ENCODE measurements at places on chromosomes 3 and 15. TPM values are rescaled to one million over a fixed set of nuclear protein-coding genes. Genes with fewer than 3 reads are reported as not detected.

GHSR gene
- not detected for total RNA-seq

EFCC1 gene
- total RNA-seq = not detected

TM4SF18 gene
- under 0.01 TPM for total RNA-seq

SLC38A3 gene
- 0.36 TPM for total RNA-seq

SLC2A2 gene
- total RNA-seq = not detected

SCG5 gene
- 8.3 TPM for total RNA-seq

XXYLT1 gene
- 13.1 TPM for total RNA-seq

SI gene
- total RNA-seq = not detected

SLC28A1 gene
- total RNA-seq = not detected

CCR9 gene
- not detected for total RNA-seq

NR2E3 gene
- under 0.01 TPM for total RNA-seq

FHIT gene
- total RNA-seq = not detected

CLCN2 gene
- 1.9 TPM for total RNA-seq

BHLHE40 gene
- 22.8 TPM for total RNA-seq

AP3B2 gene
- total RNA-seq = not detected

NR1D2 gene
- 41.0 TPM for total RNA-seq

NMB gene
- 1.3 TPM for total RNA-seq

IGDCC3 gene
- under 0.01 TPM for total RNA-seq

GUCA1C gene
- not detected for total RNA-seq

DLEC1 gene
- total RNA-seq = not detected

SAMD7 gene
- total RNA-seq = not detected

CNTN3 gene
- total RNA-seq = 3.6 TPM

ZNF80 gene
- not detected for total RNA-seq

FBXW12 gene
- total RNA-seq = not detected

UTS2B gene
- total RNA-seq = 0.72 TPM

GOLGA8J gene
- total RNA-seq = not detected

APOD gene
- not detected for total RNA-seq

GBE1 gene
- 90.3 TPM for total RNA-seq

CYP1A1 gene
- total RNA-seq = under 0.01 TPM

TTLL13 gene
- not detected for total RNA-seq

CADM2 gene
- total RNA-seq = not detected

CD96 gene
- 0.28 TPM for total RNA-seq

VWA5B2 gene
- not detected for total RNA-seq

TF gene
- not detected for total RNA-seq

GLDN gene
- under 0.01 TPM for total RNA-seq

DUOX1 gene
- total RNA-seq = not detected

SMAD6 gene
- 4.8 TPM for total RNA-seq

PRSS50 gene
- total RNA-seq = not detected

THSD4 gene
- total RNA-seq = 31.1 TPM

GATA2 gene
- 2.2 TPM for total RNA-seq

DNAH1 gene
- total RNA-seq = 2.0 TPM

ATG7 gene
- 51.4 TPM for total RNA-seq

IQCF5 gene
- not detected for total RNA-seq

CATSPER2 gene
- total RNA-seq = 11.3 TPM

IP6K1 gene
- 28.7 TPM for total RNA-seq

ECT2 gene
- 37.8 TPM for total RNA-seq

CHL1 gene
- total RNA-seq = 1.6 TPM

CASR gene
- total RNA-seq = not detected

STAB1 gene
- total RNA-seq = not detected

EXOG gene
- total RNA-seq = 12.8 TPM
